ENCODE measurements at places on chromosomes 2 and 18.

- no peak for DNase-seq
These were observed 16.2 kb downstream of the FZD7 start for GRCh38 chr2:202049840-202050239.

- no peak for DNase-seq
These were observed 5.0 kb downstream of the BOK start for GRCh38 chr2:241563571-241563980.

GRCh38 chr2:172806493-172806892, 70.8 kb downstream of the RAPGEF4 start:
- DNase-seq = peak; percentile 31

DNA sequence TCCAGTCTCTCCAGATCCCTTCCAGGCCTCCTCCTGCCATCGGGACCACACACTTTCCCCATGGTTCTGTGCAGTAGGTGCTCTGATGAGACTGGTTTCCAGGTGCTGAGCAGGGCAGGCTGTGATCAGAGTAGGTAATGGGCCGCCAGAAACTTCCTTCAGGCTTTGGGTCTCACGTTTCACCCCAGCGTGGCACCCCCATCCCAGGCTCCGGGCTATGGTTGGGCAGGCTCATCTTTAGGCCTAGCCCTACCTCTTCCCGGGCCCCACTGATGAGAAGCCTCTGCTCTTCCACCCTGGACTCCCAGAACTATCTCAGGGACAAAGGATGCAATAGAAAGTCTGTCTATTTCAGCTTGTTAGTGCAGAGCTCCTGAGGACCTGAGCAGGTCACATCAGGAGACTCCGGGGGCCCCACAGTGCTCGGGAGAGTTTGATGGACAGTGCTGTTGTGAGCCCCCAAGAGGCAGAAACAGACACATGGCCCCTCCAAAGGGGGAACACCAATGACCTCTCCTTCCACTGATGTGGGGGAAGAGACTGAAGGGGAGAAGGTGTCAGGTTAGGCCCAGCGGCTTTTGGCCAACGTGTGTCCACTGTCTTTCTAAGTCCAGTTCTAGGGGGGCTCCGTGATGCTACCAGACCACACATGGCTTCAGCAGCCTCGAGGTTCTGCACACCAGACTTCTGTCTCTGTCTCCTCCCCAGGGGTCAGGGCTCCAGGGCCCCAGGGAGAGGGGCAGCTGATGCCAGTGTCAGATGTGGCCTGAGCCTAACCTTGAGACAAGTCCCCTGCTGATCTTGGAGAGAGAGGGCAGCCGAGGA, 5.8 kb upstream of the PROM2 start:
- no peak for DNase-seq

- no peak for DNase-seq
These were observed 105.6 kb downstream of the FEZ2 start for GRCh38 chr2:36492216-36492945.

DNA sequence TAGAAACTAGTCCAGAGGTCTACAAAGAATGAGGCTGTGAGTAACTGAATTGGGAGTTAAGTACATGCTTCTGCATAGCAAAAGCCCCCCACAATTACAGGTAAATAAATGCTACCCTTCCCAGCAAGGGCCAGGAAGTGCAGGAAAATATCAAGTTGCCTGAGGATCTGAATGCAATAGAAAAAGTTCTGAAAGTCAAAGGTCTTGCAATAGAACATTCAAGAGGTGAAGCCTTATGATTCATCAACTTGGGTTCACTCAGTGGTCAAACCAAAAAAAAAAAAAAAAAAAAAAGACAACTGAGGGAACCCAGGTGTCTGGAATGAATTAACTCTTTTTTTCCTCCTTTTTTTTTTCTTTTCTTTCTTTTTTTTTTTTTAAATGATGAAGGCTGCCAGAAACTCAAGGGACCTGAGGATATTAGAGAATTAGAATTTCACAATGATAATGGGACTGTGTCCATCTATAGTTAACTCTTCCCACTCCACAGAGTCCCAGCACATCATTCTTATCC, 42.9 kb upstream of the RFX8 start:
- no peak for DNase-seq

- no peak for DNase-seq
These were observed 14.8 kb downstream of the SP110 start for GRCh38 chr2:230205034-230205433.

All from NCI-H2107 (cell line).